HS-27A (cell line): ENCODE measurements at places on chromosomes 4 and X.
A peak's percentile ranks its signal among the peaks of the same experiment; 100 is the strongest.

GRCh38 chr4:18508786-18509185 lies 487.2 kb upstream of the LCORL start:
- DNase-seq = no peak

- no peak for DNase-seq
Measured at GRCh38 chr4:13527981-13528820, 16.1 kb downstream of the NKX3-2 start.

- DNase-seq = no peak
Measured at GRCh38 chr4:3283916-3284315, 8.9 kb upstream of the RGS12 start.

GRCh38 chrX:31546126-31546525 lies 474.3 kb upstream of the FTHL17 start:
- no peak for DNase-seq

- DNase-seq = no peak
Measured at GRCh38 chr4:90718931-90719330, 591.7 kb downstream of the CCSER1 start.

DNA sequence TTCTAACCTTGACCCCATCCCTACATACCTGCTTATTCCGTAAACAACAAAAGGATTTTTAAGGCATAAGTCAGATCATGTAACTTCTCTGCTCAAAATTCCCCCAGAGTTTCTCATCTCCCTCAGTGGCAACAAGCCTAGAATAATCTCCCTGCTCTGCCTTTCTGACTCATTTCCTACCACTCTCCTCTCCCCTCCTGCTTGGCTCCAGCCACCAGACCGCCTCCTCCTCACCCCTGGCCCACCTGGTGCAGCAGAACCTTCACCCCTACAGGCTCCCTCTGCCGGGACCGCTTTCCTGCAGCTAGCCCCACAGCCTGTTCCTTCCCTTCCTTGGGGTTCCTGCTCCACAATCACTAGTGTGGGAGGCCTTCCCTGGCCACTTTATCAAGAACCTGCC lies 32.1 kb downstream of the TSPAN5 start:
- DNase-seq = peak; percentile 36

GRCh38 chr4:155618183-155618838 lies 48.3 kb upstream of the GUCY1A1 start:
- no peak for DNase-seq

- no peak for DNase-seq
Measured at GRCh38 chrX:16992951-16993350, 46.5 kb downstream of the REPS2 start.

- no peak for DNase-seq
Measured at GRCh38 chr4:69760455-69760854, at the start of gene SULT1B1. Gene SULT1B1, minus strand, starts transcription at chr4:69760620. Its CDS starts 5,403 bp downstream, at chr4:69755217.

DNA sequence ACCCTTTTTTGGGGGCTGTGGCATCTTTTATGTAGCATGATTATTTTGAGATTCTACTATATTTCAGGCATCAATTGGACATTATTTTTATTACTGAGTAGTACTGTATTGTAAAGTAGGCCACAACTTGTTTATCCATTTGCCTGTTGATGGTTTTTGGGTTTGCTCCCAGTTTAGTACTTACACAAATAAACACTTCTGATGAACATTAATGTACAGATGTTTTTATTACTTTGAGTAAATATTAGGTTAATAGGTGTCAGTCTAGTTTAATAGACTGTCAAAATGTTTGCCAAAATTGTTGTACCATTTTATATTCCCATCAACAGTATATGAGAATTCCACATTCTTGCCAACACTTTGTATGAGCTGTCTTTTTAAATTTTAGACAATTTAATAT lies 214.9 kb upstream of the MAD2L1 start:
- no peak for DNase-seq

DNA sequence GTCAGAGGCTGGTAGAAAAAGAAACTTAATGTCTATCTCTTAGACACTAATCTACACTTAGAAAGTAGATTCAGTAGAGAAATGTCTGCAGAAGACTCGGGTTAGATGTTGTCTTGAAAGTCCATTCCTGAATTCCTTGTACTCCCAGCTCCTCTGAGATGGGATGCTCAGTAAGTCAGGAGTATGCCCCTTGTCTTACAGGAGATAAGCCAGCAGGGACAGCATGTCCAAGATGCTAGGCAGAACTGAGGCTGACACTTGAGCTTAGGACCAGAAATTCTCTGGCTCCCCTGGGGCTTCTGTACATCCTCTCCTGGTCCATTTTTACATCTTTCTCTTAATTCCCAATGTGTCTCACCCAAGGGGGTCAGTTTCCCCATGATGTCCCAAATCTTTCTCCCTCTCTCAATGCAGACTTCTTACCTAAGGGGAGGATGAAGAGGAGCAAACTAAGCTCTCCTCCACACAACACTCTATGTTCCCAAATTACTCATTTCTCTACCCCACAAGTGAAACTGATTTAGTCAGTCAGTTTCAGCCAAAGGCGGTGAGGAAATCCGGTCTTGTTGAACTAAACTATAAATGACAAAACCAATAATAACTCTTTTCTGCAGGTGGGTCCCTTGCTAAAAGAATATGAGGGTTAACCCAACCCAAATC lies 558.2 kb upstream of the DIPK2B start:
- no peak for DNase-seq

- no peak for DNase-seq
Measured at GRCh38 chr4:33395731-33396485, 2675.7 kb downstream of the PCDH7 start.

GRCh38 chr4:99323756-99324155 lies 2.6 kb upstream of the ADH1B start:
- no peak for DNase-seq

GRCh38 chr4:150005537-150005936 lies 72.7 kb upstream of the DCLK2 start:
- no peak for DNase-seq

DNA sequence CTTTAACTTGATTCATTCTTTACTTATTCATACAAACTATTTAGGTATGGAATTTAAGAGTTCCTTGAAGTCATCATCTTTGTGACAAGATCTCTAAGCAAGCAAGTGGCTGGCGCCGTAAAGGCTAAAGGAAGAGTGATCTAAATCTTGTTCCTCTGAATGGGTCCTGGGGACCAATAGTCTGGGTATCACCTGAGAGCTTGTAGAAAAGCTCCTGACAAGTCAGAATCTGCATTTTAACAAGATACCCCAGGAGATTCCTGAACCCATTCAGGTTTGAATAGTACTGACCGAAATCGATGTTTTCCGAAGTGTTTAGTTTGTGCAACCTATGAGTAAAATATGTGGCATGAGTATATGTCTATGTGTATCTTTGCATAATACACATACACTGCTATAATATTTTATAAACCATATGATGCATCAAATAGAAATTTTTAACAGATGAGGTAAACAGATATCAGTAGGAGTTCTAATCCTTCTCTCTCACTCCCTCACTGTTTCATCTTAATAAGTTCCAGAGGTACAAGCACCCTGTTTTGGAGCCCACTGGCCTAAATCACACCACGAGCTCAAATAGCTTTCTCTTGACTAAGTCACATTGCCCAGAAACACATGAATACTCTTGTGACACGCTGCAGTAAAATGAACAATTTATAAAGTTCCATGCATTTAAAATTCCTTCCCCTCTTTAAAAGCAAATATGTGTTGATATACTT lies 170.0 kb downstream of the RELL1 start:
- peak; percentile 5 for DNase-seq

DNA sequence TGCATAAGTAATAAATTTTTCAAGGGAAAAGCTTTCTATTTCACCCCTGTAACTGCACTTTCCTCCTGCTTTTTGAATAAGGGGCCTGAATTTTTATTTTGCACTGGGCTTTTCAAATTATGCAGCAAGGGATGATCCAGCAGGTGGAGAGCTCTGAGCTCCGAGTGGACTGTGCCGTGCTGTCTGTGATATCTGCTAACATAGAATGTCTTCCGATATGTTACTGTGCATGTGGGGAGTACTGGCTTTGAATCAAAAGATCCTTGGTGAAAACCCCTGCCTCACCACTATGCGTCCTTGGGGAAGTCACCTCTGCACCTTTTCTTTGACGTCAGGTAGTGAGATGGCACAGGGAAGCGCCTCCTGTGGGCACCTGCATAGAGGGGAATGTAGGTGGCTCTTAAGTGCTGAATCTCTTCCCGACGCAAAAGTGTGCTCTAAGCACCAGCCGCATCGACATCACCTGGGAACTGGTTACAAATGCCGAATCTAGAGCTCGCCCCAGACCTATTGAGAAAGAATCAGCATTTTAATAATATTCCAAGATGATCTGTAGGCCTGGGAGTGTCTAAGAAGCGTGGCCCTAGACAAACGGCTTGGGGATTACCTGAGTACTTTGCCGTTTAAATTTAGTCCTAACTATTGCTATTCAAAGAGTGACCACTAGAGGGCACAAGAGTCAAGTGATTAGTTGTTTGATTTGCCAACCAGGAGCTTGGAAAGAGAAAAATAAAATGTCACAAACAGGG lies 19.2 kb upstream of the WFS1 start:
- peak; percentile 26 for DNase-seq

GRCh38 chrX:52553995-52554642 lies 37.3 kb upstream of the XAGE1B start:
- DNase-seq = no peak

GRCh38 chr4:47531241-47531953 lies 46.3 kb downstream of the ATP10D start:
- DNase-seq = no peak

- DNase-seq = no peak
Measured at GRCh38 chr4:40562208-40562607, 67.5 kb downstream of the RBM47 start.

DNA sequence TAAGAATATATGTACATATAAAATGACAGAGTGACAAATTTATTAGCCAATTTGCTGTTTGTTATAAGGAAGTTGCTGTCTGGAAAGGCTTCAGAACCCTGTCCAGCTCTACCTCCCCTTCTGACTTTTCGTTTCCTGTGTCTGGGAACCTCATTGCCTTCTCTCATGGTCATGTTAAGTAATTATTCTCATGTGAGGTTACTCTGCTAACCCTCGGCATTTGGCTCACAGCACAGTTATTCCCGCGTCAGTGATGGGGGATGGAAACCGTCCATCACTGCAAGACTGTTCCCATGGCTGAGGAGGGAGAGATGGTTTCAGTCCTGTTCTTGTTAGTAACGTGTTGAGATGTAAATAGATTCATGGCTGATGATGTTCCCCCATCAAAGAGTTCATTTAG lies 11.9 kb downstream of the EDNRA start:
- DNase-seq = no peak

- DNase-seq = no peak
Measured at GRCh38 chr4:150909116-150909515, 106.0 kb downstream of the LRBA start.

DNA sequence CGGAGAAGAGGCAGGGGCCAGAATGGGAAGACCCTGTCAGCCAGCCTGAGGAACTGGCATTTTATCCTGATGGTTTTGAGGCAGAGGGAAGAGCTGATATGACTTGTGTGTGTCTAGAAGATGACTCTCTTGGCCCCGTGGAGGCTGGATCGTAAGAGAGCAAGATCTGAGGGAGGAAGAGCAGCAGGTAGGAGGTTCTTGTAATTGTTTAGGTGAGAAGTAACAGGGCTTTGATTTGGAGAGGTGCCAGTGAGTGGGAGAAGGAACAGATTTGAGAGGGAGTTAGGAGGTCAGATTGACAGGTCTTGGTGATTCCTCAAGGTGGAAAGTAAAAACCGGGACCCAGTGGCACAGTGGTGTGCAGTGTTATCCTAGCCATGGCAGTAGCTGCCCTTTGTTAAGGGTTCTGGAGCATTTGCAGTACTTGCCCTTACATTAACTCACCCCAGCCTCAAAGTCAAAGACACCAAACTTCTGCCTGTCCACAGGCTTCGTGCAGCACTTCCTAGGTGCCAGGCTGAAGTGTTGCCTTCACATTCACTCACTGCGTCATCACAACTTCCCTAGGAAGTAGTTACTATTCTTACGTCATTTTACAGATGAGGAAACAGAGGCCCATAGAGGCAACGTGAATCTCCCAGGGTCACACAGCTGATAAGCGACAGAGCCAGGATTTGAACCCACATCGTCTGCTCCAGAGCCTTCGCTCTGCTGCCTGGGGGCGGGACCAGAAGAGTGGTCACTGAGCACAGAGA lies 23.7 kb downstream of the RTL5 start:
- no peak for DNase-seq
